ENCODE measurements at places on chromosomes 1 and 21.

DNA sequence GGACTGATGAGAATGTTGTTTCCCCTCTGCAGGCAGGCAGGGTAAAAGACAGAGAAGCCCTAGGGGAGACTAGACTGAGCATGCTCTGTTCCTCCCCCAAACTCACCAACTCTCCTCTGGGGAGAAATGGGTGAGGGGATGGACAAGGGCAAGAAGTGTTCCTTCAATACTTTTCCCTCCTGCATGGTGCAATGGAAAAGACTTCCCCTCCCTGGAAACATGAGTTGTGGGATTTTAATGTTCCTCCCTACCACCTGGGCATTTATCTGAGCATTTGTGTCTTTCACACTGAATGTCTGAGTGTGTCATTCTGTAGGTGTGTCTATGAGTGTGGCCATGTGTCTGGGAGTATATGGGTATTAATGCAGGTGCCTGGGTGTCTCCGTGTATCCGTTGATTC, 275.7 kb downstream of the C1orf94 start:
- DNase-seq: no peak

DNA sequence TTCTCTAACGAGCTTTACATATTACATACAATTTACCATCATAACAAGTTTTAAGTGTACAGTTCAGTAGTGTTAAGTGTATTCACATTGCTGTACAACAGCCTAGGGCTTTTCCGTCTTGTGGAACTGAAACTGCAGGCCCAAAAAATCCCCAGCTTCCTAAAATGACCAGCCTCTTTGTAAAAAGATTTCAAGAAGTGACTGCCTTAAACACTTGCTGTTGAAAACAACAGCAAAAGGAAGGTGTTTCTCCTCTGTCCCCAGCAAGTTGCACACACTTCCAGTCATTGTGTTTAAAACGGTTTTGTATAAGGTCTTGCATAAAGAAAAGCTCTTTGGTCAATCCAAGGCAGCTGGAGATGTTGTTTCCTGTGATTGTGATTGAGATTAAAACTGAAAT, 16.0 kb upstream of the GBP1 start:
- DNase-seq: no peak

GRCh38 chr1:232658386-232658785, 28.5 kb upstream of the SIPA1L2 start:
- no peak for DNase-seq

GRCh38 chr1:45820788-45821187, 17.4 kb downstream of the MAST2 start:
- DNase-seq: no peak

DNA sequence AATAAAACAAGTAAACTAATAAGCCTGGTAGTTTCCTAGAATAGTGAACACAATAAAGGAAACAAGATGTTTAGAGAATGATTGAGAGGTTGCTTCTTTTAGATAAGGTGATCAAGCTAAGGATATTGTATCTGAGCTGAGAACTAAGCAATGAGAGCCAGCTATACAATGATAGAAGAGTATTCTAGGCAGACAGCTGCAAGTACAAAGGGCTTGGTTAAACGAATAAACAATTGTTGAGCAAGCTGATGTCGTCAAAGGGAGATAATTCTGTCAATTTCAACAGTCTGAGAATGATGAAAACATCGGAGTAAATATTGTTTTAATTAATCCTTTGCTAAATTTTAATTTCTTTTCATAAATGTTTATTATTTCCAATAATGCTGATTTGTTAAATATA, 5.5 kb upstream of the FH start:
- no peak for DNase-seq

DNA sequence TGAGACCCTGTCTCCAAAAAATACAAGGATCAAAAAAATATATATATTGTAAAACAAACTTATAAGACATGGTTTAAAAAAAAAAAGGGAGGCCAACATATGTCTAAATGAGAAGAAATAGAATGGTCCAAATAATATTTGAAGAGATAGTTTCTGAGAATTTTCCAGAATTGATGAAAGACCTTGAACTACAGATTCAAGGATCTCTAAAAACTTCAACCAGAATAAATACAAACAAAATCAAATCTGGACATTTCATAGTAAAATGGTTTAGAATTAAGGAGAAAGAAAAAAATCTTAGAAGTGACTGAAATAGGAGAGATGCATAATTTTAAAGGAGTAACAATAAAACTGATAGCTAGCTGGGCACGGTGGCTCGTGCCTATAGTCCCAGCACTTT, 45.5 kb upstream of the RCOR3 start:
- DNase-seq: no peak

GRCh38 chr1:203726417-203726867, 38.5 kb upstream of the LAX1 start:
- no peak for DNase-seq

DNA sequence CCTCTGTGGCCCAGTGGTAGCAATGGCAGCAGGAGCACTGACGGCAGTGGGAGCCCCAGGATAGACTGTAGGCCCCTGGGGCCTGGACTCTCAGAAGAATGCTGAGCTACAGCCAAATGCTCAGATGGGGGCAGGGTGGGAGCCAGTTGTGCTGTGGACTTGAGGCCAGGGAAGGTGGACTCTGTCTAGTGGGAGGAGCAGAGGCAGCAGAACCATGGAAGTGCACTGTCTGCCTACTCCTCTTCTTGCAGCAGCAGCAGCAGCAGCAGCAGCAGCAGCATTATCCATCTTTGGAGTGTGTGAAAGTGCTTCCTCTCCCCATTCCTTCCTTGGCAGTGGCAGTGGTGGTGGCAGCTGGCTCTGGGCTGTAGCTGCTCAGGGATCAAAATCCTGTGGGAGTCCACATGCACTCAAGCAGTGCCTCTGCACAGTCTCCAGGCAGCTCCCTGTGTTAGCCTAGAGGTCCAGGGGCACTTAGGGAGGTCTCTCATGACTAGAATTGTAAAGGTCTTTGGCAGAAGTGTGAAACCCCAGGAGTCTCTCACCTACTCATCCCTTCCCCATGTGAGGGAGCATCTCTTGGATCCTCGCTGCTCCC, 917.9 kb upstream of the B3GALT2 start:
- DNase-seq: no peak

- DNase-seq: no peak
Measured at GRCh38 chr21:7917729-7918128, 2603.7 kb upstream of the TPTE start.

GRCh38 chr1:151267760-151268159, 13.2 kb downstream of the PSMD4 start:
- no peak for DNase-seq

- DNase-seq: no peak
Measured at GRCh38 chr21:32966120-32966519, 59.6 kb upstream of the OLIG2 start.

DNA sequence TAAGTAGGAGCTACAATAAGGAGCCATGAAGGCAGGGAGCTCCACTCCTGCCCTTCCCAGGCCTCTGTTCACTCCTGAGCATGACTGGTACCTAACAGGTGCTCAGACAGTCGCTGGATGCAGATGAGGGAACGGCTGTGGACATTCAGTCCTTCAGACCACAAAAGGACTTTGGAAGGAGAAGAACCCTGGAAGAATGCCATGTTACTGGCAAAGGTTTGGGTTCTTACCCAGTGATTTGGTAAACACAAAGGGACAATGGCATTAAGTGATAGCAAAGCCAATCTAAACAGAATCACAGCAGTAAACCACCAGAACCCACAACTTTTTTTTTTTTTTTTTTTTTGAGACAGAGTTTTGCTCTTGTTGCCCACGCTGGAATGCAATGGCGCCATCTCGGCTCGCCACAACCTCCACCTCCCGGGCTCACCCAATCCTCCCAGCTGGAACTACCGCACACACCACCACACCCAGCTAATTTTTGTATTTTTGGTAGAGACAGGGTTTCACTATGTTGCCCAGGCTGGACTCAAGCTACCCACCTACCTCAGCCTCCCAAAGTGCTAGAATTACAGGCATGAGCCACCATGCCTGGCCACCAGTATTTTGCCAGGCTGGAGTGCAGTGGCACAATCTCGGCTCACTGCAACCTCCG, 7.5 kb upstream of the CBR3 start:
- DNase-seq: no peak

DNA sequence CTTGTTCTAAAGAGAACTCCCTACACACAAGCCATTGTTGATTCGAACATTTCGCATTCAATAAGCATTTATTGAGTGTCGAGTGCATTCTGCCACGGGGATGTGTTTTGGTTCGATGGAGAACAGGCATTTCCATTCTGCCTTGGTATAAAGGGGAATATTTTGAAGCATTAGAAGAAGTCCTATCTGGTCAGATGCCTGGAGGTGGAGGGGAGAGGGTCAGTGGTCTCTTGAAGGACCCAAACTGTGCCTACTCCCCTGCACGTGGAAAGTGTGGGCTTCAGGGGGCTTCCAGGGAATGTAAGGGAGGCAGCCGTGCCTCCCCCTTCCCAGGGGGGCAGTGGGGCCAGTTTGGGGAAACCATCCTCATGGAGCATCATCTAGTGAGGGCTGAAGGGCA, 8.3 kb downstream of the AJAP1 start:
- DNase-seq: no peak

DNA sequence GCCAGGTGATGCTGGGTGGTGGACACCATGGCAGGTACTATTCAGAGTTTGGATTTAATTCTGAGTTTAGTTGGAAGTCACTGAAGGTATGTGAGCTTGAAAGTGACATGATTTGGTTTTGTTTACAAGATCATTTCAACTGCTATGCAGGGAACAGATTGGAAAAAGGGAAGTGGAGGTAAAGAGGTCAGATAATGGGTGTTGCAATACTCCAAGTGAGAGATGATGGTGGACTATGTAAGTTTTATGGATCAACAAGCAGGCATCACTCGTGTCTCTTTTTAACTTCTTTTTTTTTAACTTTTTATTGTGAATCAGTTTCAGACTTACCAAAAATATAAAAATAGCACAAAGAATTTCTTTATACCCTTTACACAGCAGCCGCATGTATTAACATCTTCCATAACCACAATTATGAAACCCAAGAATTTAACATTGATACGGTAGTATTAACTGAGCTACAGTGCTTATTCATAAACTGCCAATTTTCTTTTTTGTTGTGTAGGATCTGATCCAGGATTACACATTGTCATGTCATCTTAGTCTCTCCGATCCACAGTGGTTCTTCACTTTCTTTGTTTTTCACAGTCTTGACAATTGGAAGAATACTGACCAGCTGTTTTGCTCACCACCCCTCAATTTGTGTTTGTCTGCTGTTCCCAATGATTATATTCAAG, 24.9 kb upstream of the NHLH2 start:
- DNase-seq: no peak

GRCh38 chr21:46157396-46157986, 2.1 kb upstream of the FTCD start:
- no peak for DNase-seq

GRCh38 chr1:213366141-213366831, 315.2 kb downstream of the RPS6KC1 start:
- DNase-seq: no peak

DNA sequence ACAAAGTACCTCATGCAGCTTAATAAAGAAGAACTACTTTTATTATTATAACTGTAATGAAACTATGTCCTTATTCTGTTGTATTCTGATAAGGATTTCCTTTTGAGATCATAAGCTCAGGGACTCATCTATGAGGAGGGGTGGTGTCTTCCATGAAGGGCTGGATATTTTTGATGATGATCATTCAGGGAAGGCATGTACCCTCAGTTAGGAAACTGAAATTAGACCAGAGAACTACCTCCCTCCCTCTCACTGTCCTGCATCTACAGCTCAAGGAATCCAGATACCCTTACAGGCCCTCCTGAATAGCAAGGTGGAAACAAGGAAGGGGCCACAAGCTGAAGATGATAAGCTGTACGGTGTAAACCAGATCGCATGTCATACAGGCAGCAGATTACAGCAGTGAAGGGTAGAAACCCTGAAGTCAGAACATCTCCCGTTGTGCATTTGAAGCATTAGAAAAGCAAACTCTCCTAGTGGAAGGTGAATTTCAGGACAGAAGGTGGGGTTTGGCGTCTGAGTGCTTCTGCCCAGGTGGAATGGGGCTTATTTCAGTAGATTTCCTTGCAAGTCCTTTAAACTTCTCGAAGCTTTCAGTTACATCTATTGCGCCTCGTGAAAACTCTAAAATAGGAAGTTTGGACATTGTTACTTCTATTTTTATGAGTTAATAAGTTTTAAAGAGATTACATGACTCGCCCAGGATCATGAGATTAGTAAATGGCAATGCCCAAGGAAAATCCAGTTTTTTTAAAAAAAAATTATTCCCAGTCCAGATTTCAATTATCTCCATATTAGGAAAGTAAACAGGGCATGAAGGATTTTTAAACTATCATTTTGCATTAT, 101.1 kb upstream of the HNRNPU start:
- DNase-seq: no peak

- no peak for DNase-seq
Measured at GRCh38 chr1:87826681-87827251, 498.1 kb downstream of the LMO4 start.

DNA sequence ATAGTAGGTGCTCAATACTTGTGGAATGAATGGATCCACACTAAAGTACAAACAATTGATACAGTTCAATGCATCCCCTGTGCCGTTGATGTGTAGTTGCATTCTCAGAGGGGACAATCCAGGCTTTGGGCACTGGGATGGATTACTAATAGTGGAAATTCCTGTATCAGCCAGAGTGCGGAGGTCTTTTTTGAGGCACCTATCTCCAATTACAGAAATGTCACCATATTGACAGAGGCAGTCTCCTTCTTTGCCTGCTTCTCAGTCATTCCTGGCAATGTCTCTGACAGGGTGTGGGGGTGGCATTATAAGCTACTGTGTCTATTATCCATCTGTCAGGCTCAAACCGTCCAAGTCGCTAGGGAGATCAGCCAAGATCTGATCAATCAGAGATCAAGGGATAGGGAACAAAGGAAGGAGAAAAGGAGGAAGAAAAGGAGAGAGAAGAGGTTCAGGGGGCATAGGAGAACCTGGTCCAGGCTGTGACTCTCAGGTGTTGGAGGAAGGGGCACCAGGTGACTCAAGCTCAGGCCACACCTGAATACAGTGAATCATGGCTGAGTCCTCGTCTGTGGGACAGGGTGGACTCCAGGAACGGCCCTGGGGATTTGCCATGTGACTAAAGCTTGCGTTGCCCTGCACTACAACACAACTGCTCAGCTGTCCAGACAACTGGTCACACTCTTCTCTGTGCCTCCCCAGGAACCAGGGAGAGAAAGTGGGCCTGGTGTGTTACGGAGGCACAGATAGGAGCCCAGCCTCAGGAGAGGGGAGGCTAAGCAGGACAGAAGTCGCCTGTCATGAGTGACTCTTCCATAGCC, 3.4 kb upstream of the LAMB3 start:
- no peak for DNase-seq

GRCh38 chr21:46388896-46389295, 64.9 kb downstream of the PCNT start:
- no peak for DNase-seq

DNA sequence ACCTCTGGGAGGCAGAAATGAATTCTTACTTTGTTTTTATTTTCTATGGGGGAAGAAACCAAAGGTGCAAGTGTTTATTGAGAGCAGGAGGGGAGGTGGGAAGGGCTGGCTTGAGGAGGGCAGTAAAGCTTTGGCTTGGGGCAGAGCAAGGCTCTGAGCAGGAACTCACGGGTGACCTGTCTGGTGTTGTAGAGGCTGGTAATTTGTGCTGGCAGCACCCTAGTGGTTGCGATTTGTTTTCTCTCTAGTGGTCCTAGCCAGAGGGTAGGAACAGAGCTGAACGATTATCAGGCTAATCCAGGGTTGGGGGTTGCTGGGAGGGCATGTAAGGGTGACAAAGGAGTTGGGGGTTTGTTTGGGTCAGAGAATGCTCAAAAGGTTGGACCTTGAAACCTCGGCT, 16.6 kb downstream of the TMCC2 start:
- DNase-seq: no peak
